ENCODE measurements at places on chromosomes 5 and 9.
A peak's percentile ranks its signal among the peaks of the same experiment; 100 is the strongest.

DNA sequence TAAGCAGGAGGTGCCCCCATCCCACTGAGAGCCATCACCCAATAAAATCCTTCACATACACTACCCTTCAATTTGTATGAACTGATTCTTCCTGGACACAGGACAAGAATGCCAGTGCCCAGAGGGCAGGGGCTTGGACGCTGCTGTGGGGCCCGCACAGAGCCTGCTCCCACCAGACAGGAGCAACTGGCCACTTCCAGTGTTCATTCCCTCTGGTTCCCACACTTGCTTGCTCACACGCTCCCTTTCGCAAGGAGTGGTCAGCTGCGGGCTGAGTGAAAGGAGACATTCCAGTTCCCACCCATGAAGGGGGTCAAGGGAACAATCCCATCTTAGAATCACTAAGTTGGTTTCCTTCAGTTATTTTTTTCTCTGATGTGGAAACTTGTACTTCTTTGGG lies 314.5 kb upstream of the ACO1 start:
- DNase-seq: no peak

- DNase-seq: no peak
Measured at GRCh38 chr5:17309462-17309861, 92.0 kb downstream of the BASP1 start.

- DNase-seq: peak; percentile 75
Measured at GRCh38 chr5:77143998-77144836, 57.1 kb upstream of the ZBED3 start.

DNA sequence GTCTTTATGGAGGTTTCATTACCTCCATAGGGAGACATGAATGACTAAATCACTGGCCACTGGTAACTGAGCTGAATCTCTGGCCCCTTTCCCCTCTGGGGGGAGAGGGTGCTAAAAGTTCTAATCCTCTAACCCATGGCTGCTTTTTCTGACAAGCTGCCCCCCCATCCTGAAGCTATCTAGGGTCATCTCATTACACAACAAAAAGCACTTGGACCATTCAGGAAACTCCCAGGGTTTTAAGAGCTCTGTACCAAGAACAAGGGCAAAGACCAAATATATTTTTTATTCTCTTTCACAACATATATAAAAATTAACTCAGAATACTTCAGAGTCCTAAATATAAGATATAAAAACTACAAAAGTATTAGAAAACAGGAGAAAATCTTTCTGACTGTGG lies 14.3 kb downstream of the AUH start:
- no peak for DNase-seq

- no peak for DNase-seq
Measured at GRCh38 chr5:161414896-161415295, 131.6 kb downstream of the GABRB2 start.

DNA sequence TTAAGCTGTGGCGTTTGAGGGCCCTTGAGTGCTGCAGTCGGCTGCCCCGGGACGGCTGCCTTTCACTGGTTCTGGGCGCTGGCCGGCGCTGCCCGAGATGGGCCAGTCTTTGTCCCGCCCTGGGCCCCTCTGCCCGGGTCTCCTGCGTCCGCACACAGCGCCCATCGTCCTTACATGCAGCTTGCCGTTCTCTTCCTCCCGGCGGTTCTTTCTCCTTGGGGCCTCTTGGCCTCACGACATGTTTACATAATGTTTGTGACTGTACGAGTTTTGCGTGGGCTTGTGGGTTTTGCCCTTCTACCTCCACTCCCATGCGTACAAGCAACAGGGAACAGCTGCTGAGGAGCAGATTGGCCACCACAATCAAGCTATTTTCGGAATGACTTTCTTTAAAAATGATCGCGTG lies 618 bp downstream of the TNPO1 start:
- DNase-seq: peak; percentile 74

- DNase-seq: no peak
Measured at GRCh38 chr5:131109540-131110255, 55.4 kb downstream of the HINT1 start.

DNA sequence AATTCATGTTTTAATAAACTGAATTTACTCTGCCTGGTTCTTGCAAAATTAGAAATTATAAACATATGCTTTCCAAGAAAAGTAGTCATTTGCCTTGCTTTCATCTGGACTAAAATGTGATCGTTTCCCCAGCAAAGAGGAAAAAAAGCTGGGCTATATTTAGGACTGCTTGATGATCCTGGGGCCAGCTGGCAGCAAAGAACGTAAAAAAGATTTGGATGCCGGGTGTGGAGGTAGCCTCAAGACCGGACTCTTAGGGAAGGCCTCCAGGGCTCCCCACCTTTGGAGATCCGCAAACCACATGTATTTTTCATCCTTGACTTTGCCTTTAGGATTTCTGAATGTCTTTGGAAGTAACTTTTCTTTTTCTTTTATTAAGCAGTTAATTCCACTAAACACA lies 156.1 kb upstream of the SEMA6A start:
- no peak for DNase-seq

DNA sequence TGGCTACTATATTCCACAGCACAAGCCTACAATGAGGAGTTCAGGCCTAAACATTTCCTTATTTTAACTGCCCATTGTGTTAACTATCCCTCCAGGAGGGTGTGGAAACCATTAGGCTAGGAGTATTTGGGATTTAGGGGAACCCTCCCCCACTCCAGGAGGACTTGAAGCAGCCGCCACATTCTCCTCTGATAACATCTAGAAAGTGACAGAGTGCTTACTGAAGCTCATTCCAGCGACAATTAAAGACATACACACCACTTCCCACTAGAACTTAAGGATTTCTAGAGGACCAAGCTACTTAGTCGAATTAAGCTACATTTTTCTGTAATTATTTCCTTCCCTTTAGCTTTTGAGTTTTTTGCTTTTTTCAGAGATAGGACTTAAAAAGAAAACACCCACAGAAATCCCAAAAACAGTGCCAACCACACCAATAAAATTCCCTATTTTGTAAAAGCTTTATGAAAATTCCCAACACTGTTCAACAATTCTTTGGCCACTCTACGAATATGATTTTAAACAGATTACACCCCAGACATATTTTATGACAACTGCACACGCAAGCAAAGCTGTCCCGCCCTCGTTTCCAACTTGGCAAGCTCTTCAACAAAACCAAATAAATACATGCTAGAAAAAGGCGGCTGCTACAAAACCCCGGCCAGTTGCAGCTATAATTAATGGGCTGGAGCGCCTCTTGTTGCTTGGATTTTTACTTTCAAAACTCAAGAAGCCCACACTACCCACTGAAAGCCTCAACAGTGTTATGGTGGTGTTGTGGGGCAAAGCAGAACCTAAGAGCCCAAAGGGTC lies 4.5 kb downstream of the ROR2 start:
- DNase-seq: no peak

DNA sequence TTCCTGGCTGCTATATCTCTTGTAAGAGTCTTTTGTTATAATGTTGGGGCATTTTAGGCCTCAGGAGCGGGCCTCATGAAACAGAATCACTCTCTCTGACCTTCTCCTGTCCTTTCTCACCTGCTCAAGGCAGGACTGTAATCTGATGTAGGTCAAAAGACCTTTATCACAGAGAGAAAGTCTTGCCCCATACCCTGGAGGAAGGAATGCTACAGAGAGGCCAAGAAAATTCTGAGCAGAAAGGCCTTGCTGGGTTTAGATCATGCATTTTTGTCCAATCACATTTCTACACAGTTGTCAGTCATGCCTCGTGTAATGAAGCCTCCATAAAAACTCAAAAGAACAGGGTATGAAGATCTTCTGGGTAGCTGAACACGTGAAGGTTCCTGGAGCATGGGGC lies 45.2 kb upstream of the TBC1D2 start:
- no peak for DNase-seq

GRCh38 chr5:168011096-168011495 lies 280.3 kb upstream of the WWC1 start:
- DNase-seq: no peak

DNA sequence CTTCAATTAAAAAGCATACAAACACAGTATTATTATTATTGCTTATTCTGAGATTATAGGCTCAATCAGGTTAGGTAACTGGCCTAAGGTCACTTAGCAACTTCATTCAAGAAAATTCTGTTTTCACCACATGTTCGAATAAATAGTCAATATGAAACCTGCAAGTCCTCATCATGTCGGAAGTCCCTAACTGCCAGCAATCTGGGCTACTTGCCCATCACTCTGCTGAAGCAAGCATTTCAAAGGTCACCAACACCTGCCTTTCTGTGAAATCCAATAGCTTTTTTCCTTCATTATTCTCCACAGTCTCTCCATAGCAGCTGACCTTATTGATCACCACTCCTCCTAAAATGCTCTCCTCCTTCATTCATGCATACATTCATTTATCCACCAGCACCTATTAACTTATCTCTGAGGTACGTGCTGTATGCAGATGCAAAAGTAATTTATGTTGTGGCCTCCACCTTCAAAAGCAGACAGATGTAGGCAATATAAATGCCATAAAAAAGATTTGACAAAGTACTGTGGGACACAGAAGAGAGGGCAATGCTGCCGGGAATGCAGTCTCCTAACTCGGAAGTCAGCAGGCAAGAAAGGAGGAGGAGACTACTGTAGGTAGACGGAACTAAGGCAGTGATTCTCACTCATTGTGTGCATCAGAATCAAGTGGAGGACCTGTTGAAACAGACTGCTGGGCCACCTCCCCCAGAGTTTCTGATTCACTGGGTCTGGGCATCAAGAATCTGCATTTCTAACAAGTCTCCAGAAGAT lies 310.9 kb downstream of the BNC2 start:
- DNase-seq: no peak

DNA sequence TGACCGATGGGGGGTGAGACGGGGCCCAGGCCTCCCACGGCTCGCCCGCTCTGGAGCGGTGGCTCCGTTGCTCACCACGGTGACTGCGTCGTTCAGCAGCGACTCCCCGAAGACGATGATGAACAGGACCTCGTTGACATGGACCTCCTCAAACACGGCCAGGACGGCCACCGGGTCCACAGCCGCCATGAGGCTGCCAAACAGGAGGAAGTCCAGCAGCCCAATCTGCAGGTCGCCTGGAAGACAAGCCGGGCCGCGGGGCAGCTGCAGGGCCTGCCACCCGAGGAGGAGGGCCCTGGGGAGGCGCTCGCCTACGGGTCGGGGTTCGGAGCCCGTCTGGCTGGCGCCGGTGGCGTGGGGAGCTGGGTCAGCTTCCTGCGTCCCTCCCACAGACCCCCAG lies 36.0 kb downstream of the SLC9A3 start:
- no peak for DNase-seq

GRCh38 chr5:147965715-147966114 lies 59.4 kb upstream of the C5orf46 start:
- DNase-seq: no peak

DNA sequence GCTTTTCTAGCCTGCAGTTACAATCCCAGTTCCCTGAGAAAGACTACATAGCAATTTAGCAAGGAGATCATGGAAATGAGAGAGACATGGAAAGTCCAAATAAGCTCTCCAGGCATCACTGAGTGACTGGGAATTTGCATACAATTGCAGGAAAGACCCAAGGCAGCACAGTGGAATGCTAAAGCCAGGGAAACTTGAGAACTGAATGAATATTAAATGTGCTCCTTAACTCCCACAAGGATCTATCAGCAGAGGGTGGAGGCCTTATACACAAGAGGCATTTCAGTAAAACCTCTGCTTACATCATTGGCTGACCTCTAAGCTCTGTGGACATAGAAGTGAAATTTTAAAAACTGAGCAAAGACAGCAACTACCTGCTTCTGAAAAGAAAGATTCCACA lies 355.6 kb upstream of the DAB2 start:
- DNase-seq: no peak

- no peak for DNase-seq
Measured at GRCh38 chr9:84254972-84255371, 85.6 kb downstream of the SLC28A3 start.

GRCh38 chr9:13215791-13216554 lies 63.5 kb downstream of the MPDZ start:
- no peak for DNase-seq

- DNase-seq: no peak
Measured at GRCh38 chr5:73682176-73682575, 56.2 kb downstream of the ARHGEF28 start.

- no peak for DNase-seq
Measured at GRCh38 chr5:39224196-39224761, 4.9 kb upstream of the FYB1 start.

GRCh38 chr9:129273136-129273895 lies 95.3 kb upstream of the IER5L start:
- DNase-seq: peak; percentile 43

DNA sequence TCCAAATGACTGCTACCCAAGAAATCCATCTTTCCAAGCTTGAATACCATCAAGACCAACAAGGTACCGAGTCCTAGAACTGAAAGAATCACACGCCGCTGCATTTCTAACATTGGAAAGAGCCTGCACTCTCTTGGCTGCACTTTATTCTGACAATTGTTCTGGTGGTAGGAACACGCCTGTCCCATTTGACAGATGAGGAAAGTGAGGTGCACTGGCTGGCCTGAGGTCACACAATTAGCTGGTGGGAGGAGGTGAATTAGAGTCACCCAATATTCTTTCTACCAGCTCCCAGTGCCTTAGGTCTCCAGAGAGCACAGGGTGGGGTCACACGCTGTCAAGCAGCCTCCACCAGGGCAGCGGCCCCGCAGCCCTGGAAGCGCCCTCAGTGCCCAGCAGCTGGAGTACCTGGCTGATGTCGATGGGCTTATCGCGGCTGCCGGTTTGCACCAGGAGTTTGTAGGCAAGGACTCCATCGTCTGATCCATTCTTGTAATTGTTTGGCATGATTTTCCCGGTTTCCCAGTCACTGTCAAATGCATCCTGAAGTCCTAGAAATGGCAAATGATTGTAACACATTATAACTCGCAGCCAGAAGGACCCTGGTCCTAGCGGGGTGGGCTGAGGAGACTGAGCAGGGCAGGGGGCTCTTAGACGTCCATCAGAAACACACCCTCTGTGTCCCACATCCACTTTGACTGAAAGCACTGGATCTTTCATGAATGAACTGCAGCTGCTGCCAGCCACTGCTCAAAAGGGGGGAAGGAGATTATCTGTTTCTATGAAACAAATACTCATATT lies 55.1 kb downstream of the PTCH1 start:
- no peak for DNase-seq

- DNase-seq: no peak
Measured at GRCh38 chr9:98491828-98492227, 216.9 kb downstream of the GABBR2 start.

GRCh38 chr5:139915834-139916233 lies 120.2 kb downstream of the PSD2 start:
- no peak for DNase-seq

- DNase-seq: no peak
Measured at GRCh38 chr9:99555792-99556191, 265.9 kb upstream of the NR4A3 start.

Measured in activated effector memory CD4-positive, alpha-beta T cell treated with anti-CD3 and anti-CD28 coated beads, Interleukin-2, amount 50 U/mL, for 16 hours (primary cell).